CD4-positive, alpha-beta T cell treated with Interleukin-1 beta for 1 hour (primary cell): ENCODE measurements at places on chromosomes 3 and 15.

DNA sequence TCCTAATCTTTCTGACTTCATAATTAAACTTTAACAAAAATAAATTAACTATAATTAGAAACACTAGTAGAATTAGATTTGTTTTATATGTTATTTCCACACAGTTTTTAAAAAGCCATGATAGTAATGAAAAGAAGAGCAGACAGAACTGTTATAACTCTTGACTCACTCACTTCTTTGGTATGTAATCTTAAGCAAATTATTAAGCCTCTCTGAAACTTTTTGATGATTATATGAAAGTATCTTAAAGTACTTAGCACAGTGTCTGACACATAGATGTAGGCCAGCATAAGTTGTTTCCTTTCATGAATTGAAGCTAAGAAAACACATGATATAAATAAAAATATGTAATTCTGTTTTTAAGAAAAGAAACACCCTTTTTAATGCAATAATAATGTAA, 123.6 kb upstream of the MLF1 start:
- DNase-seq, result no peak

DNA sequence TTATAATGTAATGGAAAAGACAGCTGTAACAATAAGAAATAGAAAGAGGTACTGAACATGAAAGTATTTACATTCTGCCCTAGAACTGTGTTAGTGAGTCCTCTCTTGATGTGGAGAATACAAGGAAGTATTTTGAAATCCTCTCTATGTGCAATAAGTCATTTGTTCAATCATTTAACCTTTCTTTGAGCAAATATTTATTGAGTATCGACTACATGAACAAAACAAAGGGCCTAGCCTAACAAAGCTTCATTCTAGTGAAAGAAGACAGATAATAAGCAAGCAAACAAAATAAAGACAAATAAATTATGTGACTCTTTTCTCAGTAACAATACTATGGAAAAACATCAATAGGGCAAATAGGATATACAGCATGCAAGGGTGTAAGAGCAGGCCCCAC, 354.9 kb upstream of the ATP11B start:
- no peak for DNase-seq

DNA sequence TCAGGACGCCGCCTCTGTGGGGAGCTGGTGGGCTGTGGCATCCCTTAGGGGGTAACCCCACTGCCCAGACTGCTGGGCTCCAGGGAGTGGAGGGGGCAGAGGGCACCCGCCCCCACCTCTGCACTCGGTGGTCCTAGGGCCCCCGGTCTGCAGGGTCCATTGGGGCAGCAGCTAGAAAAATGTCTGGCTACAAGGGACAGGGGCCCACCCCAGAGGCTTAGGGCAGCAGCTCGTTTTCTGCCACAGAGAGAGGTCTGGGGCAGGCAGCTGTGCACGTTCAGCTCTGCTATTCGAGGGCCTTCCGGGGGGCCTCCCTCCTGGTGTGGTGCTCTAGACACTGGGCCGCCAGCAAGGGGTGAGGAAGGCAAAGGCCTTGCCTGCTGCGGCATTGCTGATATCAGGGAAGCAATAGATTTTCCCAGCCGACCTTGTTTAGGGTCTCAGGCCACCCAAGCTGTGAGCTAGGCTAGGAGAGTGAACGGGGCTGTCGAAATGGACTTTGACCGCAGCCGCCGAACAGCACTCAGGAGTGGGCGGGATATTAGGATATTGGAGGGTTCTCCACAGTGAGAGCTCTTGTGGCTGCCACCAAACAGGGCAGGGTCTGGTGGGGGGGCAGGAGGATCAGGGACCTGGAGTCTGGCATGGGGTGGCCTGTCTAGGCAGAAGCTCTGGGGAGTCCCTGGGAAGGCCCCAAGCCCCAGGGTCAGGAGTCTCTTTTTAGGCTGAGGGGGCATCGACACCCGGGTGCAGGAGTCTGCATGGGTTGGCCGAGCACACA, 61.4 kb upstream of the KLF13 start:
- DNase-seq, result no peak

GRCh38 chr3:188421836-188422540, 268.0 kb downstream of the LPP start:
- peak; percentile 71 for DNase-seq

- DNase-seq, result peak; percentile 55
Measured at GRCh38 chr3:38521391-38521987, 25.3 kb downstream of the EXOG start.

DNA sequence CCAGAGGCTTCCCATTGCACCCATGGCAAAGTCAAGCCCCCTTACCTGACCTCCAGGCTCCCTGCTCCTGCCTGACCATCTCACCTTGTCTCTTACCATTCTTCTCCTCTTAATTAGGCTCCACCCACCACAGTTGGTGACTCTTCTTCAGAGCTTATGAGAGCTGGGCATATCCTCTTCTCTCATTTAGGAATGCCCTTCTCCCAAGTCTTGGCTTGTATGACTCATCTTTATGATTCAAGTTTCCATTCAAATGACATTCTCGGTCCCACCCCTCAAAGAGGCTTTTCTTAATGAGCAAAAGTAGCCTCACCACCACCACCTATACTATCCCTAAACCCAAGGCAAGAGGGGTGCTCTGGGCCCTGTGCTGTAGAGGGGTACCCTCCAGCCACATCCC, 55.3 kb upstream of the NUDT16 start:
- no peak for DNase-seq

GRCh38 chr3:33054100-33055092, 42.5 kb downstream of the GLB1 start:
- no peak for DNase-seq

- no peak for DNase-seq
Measured at GRCh38 chr3:99413504-99413903, 224.9 kb upstream of the COL8A1 start.

GRCh38 chr15:79523266-79523665, 91.1 kb downstream of the MINAR1 start:
- no peak for DNase-seq

DNA sequence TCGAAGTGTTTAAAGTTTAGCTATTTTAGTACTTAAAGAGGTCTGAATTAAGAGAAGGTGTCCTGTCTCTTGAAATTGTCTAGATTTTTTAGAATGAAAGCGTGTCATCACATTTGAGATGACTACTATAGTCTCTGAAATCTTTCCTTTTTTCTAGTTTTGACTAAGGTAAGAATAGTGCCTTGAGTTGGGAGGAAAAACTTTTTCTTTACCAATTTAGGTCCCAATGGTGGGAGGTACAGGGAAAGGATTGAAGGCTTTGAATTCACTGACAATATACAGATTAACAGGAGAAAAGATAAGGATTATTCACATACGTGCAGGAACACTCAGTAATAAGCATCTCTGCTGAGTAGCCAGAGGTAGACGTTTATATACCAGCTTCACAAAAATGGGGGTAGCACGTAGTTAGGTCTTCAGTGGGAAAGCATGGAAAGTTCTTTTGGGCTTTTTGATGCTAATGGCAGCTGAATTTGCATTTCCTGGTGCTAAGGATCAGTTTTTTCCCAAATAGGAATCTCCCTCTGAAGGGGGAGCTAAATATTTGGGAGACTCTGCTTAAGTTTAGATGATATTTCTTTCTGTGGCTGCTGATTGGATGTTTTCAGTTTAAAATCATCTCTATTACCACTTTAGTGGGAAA, 88.1 kb downstream of the VPS8 start:
- no peak for DNase-seq

DNA sequence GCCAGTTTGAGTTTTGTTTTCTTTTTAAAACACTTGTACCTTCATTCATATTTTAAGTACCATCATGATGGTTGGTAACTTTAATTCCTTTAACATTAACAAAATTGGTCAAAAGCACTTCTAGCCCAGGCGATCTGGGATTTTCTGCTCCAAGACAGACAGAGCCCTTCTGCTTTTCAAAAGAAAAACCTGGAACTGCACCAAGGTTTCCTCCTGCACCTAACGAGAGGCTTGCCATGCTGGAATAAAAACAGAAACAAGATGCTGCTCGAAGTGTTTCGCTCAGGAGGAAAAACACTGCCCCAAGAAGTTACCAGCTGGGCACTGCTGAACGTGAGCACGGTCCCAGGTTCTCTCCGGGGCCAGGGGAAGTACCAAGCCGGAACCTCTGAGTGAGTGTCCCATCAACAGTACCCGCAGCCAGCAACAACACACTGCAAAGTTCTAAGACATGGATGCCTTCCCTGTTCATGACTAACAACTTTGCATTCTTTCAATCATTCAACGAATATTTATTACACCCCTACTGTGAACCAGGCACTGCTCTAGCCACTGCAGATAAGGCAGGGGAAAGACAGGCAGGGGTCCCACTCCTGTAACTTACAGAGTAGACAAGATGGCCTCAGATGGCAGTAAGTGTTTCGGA, 98.8 kb downstream of the XXYLT1 start:
- no peak for DNase-seq

- no peak for DNase-seq
Measured at GRCh38 chr3:126266850-126267168, 86.4 kb upstream of the ALDH1L1 start.

GRCh38 chr3:65995030-65995429, 43.7 kb downstream of the MAGI1 start:
- DNase-seq, result no peak

DNA sequence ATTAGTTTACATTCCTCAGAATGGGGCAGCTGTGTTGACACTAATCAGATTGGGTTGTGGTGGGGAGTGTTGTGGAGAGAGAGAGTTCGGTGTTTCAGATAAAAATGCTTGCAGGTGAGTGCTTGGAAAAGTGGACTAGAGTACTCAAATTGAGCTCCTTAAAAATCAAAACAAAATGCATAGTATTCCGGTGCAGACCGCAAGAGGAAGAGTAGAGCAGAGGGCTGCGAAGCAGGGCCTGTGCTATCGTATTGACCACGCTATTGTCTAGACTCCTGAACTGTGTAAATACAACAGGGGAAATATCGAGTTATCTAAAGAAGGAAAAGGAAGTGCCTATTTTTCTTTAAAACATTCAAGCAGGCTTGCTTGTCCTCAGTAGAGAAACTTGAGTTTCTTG, 159.5 kb downstream of the TP63 start:
- DNase-seq, result no peak

GRCh38 chr15:32982001-32982400, 212.5 kb downstream of the FMN1 start:
- no peak for DNase-seq

DNA sequence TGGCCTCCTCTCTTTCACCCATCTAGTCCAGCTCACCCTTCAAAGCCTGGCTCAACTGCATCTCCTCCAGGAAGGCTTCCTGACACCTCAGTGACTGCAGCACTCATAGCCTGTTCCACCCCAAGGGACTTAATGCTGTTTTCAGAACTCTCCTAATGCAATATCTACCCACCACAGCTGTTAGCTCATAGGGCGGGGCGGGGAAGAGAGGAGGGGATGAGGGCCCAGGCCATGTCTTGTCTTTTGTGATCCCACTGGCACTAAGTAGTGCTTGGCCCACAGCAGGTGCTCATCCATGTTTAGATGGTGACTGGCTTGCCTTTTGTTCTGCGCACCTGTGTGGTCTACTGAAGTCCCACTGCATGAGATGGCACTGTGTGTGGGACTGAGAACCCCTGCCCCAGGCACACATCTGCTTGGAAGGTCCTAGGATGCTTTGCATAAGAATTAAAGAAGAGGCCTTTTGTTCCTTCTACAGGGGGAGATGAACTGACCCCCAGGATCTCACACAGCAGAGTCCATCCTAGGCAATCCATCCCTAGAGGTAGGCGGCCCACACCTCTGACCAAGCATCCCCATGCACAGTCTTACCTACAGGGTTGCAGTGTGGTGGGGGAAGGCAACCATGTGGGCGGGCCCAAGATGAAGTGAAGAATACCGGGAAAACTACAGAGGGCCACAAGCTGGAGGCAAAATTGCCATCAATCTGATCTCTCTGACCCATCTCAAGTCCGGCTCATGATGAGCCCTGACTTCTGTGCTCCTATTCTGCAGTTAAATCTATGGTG, 23.0 kb downstream of the SLC12A8 start:
- no peak for DNase-seq

DNA sequence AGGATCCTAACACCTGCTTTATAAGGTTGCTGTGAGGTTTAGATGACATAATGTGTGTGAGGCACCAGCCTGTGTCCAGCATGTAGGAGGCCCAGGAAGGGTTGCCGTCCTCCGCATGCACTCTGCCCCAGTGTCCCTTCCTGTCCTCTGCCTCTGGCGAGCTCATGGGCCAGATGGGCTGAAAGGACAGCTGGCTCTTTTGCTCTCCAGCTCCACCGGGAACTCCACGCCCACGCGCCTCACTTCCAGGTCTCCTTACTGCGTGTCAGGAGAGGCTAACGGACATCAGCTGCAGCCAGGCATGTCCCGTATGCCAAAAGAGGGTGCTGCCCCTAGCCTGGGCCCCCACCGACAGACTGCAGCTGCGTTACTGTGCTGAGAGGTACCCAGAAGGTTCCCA, 12.2 kb downstream of the MUC20 start:
- DNase-seq, result no peak

GRCh38 chr3:106759731-106760130, 617.5 kb upstream of the CCDC54 start:
- no peak for DNase-seq

- peak; percentile 46 for DNase-seq
Measured at GRCh38 chr3:98561727-98562521, 30.1 kb downstream of the GPR15 start.

GRCh38 chr3:171390051-171390941, 69.9 kb downstream of the TNIK start:
- no peak for DNase-seq

DNA sequence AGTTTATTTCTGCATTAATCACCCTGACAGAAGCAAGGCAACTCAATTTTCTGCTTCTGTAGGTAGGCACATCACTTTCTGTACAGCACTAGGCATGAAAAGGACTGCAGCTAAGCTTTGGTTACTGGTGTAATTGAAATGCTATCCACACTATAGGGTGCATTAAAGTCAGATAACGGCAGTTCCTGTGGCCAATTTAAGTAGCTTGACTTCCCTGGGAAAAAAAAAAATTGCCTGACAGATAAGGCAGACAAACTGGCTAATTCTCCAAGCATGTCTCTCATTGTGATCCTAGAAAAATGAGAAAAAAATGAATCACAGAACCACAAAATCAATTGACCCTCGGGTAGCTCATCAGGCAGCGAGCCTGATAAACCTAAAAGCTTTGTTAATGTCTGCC, 151.4 kb downstream of the MEIS2 start:
- no peak for DNase-seq

DNA sequence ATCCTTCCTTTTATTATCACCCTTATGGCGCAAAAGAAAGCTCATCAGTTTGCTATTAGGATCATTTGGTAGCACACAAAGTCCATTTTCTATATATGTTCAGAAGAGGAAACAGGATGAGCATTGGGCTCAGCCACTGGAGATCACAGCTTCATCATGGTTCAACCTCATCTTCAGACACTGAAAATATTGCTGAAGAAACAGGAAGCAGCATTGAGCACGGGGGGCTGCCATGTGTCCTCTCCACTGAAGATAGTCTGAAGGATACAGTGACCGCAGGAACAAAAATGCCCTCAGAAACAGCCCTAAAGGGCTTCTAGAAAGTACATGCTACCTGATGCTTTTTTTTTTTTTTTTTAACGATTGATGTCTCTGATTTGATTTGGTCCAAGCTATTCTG, 835.3 kb upstream of the CFAP20DC start:
- no peak for DNase-seq

GRCh38 chr3:159904455-159904854, 84.2 kb upstream of the IL12A start:
- DNase-seq, result no peak

- no peak for DNase-seq
Measured at GRCh38 chr3:42651248-42652091, 2.0 kb upstream of the ZBTB47 start.

GRCh38 chr3:132916096-132916495, 122.1 kb upstream of the TMEM108 start:
- no peak for DNase-seq
